ENCODE measurements at places on chromosomes 3 and 15.

DNA sequence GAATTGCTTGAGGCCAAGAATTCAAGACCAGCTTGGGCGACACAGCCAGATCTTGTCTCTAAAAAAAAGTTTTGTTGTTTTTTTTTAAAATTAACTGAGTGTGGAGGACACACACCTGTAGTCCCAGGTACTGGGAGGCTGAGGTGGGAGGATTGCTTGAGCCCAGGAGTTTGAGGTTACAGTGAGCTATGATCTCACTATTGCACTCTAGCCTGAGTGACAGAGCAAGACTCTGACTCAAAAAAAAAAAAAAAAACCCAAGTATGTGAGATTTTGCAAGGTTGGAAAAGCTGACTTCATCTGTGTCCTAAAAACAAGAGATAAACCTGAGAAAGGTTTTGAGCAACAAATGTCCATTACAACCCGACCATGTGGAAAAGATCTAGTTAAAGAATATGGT is 5.4 kb upstream of the TOPBP1 start:
- DNase-seq: no peak

DNA sequence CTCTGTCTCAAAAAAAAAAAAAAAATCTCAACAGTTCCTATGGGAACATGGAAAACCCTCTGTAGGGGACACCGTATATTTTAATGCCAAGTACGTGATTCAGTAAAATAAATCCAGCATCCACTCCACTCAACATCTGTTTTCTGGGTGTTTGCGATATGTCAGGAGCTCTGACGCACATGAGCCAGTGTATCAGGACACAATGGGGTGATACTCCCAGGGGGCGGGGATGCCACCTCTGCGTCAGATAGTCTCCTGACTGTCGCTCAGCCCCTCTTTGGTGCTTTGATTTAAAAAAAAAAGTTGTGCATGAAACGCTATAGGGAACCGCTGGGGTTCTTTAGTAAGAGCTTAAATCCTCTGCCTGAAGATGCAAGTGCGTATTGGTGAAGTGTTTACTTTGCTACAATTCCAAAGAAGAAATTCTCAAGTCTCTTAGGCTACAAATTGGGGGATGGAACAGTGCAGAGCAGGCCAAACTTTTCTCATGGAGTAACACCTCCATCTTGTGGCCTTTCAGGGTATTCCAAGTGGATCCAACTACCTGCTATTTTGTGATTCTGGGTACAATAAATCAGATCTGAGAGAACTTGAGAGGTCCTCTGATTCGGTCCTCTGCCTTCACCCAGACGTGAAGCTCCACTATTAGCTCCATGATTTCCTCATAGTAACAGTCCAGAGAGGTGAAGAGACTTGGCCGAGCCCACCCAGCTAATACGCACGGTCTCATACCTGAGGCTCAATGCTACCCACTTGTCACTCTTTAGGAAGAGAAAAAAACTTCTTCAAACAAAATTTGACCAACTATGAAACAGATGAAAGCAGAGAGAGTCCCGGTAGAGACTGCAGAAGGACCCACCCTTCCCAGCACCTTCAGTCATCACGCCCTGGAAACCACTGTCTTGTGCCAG is 9.3 kb upstream of the NR2E3 start:
- no peak for DNase-seq

GRCh38 chr3:42749753-42750231 is 23.3 kb downstream of the CCDC13 start:
- DNase-seq: no peak

- no peak for DNase-seq
Measured at GRCh38 chr15:86615816-86616215, 536.1 kb downstream of the AGBL1 start.

DNA sequence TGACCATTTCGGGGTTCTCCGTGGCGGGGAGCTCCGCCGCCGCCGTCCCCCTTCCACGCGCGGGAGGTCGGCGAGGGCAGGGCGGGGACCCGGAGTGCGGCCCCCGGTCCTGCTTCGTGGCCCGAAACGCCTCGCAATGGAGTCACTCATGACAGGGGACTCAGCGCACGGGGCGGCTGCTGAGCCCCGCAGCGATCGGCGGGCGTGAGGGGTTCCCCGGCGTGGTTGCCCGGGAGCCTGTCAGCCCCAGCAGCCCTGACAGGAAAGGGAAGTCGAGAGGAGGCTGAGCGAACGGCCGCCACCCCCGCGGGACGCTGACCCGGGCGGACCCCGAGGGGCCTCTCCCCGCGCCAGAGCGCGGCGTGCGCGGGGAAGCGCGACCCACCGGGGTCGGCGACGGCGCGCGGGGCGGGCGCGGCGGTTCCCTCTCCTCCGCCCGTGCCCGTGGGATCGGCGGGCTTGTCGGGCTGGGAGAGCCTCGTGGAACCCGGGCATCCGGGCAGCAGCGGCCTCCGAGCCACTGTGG is 564 bp upstream of the PIGZ start:
- peak; percentile 31 for DNase-seq

- DNase-seq: no peak
Measured at GRCh38 chr3:66609660-66610561, 109.1 kb upstream of the LRIG1 start.
